ENCODE measurements at places on chromosomes 1 and 21.

GRCh38 chr1:240101306-240101705 lies 9.6 kb downstream of the FMN2 start:
- DNase-seq: no peak

DNA sequence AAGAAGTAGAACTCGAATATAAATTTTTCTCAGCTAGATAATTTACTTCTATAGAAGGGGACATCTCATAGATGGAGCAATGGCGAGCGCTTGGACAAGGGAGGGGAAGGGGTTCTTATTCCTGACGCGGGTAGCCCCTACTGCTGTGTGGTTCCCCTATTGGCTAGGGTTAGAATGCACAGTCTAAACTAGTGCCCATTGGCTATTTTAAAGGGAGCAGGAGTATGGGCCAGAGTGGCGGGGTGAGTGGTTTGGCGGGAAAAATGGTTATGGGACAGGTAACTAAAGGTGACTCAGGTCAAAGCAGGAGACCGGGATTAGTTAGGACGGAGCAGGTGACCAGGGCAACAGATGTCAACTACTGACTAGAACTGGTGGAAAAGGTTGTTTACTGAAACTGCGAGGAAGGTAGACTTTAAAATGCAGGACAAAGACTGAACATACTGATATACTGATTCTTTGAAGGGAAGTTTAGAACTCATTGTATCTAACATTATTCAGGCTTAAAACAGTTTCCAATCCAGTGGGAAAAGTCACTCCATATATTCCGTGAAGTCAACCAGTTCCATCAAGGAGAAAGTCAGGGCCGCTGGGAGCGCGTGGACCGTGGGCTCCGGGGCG lies 940 bp upstream of the ATAD3A start:
- DNase-seq: no peak

DNA sequence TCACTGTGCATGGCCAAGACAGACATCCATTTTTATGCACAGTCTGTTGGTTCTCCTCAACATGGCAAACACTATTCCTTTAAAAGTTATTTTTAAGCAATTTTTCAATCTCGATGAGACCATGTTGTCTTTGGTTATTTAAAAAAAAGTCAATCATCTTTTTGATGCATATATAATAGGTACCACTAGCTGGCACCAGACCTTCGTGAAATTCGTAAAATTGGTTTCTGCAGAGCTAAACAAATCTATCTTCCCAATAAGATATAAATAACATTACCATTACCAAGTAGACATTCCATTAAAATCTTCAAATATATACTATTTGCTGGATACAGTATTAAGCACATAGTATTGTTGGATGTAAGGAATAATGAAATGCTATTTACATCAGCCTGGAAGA lies 220.0 kb upstream of the GREM2 start:
- no peak for DNase-seq

- DNase-seq: no peak
These were observed 3.0 kb downstream of the MFAP2 start for GRCh38 chr1:16977377-16977776.

DNA sequence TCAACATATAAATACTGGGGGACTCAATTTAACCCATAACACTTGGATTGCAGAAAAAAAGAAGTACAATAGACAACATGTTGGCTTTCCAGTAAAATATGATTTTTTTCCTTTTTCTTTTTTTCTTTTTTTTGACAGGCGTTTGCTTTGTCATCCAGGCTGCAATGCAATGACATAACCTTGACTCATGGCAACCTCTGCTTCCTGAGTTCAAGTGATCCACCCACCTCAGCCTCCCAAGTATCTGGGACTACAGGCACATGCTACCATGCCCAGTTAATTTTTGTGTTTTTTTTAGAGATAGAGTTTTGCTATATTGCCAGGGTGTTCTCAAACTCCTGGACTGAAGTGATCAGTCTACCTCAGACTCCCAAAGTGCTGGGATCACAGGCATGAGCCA lies 1512.0 kb upstream of the PRMT6 start:
- no peak for DNase-seq

DNA sequence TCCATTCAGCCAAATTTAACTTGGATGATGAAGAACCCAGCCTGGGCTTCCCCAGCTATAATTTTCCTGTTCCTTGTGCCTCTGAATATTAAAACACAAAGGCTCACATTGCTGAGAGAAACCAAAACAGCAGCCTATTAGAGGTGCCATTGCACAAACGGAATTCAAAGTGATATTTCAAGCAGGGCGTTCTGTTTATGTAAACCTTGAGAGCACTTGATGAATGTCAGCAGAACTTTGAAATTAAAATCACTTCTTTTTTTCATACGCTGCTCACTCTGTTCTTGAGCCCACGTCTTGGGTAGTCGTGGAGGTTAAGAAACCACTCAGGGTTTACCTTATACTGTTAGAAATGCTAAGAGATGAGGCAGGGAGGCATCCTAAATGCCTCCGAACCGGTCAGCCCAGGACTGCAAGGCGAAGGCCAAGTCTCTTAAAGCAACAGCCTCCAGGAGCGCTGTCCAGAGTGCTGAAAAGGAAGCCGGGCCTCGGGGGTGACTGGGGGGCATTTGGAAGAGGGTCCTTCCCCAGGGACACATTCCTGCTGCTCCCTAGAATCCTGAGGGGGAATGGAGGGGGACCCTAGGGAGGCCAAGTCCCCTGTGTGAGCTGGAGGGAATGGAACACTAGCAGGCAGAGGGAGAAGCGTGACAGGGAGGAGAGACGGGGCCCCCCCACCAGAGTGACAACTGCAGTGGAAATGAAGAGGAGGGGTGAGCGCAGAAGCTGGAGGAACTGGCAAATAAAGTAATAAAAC lies 154.8 kb upstream of the VAMP3 start:
- no peak for DNase-seq

- DNase-seq: no peak
These were observed 37.0 kb downstream of the COL6A1 start for GRCh38 chr21:46018615-46019014.

DNA sequence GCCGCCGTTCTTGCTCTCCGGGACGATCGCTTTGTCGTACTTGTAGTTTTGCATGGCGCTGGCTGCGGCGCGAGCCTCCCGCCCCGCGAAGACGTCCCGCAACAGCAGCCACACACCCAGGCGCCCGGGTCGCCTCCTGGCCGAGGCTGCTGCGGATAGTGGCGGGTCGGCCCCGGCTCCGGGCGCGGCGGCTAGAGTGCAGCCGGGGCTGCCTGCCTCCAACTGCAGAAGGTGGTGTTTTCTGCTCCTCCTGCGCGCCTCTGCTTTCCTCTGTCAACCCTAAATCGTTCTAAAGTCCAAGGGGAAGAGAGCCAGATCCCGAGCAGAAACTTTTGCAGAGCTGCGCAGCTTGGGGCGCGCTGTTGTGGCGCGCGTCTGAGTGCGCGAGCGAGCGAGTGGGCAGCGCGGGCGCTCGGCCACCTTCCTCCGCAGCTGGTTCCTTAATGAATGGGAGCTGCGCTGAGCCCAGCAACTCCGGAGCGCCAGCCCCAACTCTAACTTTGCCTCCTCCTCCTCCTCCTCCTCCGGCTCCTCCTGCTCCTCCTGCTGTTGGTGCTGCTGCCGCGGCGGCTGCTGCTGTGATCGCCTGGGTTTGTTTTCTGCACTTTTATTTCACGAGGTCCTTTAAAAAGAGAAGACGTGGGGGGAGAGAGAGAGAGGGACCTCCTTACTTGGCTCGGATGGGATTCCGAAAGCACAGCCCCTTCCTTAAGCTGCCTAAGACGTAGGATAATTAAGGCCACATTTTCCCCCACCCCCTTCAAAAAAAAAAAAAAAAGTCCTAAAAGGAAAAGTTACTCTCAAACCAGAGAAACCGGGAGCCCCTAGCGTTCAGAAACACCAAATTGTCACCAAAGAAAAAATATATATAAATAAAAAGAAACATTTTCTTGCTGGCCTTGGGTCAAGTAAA lies at the start of gene PLPP3:
Gene PLPP3, minus strand, starts transcription at position 601 of the 913 bp plus-strand sequence. Its CDS starts 547 bp downstream, at position 54.
- peak; percentile 78 for DNase-seq

DNA sequence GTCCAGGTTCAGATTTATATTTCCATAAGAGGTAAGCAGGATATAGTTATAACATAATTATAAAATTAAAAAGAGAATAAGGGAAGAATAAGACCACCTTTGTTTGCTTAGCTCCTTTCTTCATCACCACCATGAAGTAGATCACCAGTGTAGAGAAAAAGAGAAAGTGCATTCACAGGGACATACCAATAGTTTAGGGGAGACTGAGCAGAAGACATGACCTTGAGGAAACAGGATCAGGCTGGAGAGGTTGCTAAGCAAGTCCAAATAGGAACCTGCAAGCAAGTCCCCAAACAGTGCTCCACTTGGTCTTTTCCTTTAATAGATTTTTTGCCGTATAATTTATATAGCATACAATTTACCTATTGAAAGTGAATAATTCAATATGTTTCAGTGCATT lies 63.0 kb downstream of the KCNT2 start:
- no peak for DNase-seq

GRCh38 chr1:227042292-227042691 lies 102.2 kb downstream of the COQ8A start:
- no peak for DNase-seq

- no peak for DNase-seq
These were observed 3.7 kb downstream of the IFI6 start for GRCh38 chr1:27668121-27668807.

- no peak for DNase-seq
These were observed 48.9 kb upstream of the GORAB start for GRCh38 chr1:170483051-170483450.

DNA sequence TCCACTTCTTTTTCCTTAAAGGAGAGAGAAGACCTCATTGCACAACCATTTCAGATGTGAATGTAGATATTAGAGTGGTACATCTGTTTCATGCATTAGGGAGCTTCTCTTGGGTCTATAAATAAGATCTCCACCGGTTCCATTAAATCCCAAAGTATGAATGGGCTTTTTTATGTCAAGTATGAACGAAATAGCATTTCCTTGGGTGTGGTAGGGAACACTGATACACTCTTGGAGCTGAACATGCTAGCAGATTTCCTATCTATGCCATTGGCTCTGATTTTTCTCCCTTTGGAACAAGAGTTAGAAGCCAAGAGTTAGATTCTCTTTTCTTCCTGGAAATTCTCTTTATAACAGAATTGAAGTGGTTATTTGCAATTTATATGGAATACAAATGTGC lies 245.6 kb upstream of the ADAMTS5 start:
- no peak for DNase-seq

DNA sequence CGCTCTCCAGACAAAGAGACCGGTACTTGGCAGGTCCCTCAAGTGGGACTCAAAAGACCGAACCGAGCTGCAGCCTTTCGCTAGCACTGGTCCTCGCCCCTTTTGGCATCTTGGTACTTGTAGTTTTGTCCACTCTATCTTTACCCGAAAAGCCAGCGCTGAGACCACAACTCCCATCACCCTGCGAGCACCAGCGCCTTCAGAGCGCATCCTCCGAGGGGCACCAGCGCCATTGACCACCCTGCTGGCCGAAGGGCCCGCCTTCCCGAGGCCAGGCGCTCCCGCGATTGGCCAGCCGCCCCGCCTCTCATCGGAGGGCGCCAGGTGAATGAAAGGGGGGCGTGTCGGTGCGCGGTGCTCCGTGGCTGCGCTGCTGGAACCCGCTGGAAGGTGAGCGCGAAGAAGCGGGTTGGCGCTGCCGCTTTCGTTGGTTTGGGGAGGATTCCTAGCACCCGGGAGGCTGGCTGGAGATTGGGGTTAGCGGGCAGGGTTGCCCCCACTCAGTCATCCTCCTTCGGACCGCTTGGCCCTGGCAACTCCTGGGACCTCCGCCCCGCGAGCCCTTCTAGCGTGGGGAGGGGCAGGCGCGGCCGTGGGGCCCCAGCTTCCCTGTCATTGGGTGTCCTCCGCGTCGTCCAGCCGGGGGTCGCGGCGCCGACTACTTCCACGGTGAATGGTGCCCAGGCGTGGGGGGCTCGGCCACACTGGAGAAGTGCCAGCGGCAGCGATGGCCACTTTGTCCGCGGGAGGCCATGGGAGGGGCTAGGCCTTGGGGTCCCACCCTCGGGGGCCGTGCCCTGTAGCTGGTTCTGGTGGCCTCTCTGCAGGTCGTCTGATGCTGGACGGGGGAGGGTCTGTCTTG lies at the start of gene ZBTB8B:
Gene ZBTB8B, plus strand, starts transcription at position 357 of the 862 bp plus-strand sequence. CDS start 5,553 bp downstream, outside the sequence.
- peak; percentile 65 for DNase-seq

- DNase-seq: peak; percentile 1
These were observed 36.2 kb downstream of the CACHD1 start for GRCh38 chr1:64505944-64506655.

DNA sequence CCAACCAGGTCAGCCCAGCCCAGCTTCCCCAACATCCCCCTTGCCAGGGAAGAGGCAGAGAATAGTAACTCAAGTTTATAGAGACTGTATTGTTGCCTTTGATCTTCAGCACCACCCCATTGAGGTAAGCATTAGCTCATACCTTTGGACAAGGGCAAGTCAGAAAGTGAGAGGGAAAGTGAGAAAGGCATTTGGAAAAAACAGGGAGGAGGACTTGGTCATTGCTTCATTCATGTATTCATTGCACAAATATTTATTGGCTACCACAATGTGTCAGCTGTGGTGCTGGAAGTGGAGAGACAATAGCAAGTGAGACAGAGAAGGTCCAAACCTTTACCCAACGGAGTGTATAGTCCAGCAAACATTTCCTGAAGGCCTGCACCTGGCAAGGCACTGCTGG lies 561.2 kb downstream of the KIF26B start:
- DNase-seq: no peak

DNA sequence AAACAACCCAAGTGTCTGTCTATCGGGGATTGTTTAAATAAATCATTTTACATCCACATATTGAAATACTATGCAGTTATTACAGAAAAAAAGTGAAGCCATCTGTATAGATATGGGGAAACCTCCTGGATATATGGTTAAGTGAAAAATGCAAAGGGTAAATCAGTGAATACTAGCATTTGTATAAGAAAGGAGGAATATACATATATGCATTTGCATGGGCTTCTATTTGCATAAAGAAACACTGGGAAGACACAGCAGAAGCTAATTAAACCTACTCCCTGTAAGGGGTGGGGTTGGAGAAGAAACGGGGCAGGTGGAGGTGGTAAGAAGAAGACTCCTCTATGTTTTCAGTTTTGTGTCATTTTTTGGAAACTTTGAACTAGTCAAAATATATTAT lies 16.6 kb upstream of the KIRREL1 start:
- no peak for DNase-seq

All from GM06990 (cell line).